Activated CD4-positive, alpha-beta T cell treated with anti-CD3 and anti-CD28 coated beads, Interleukin-2, amount 50 U/mL, for 1 hour (primary cell): ENCODE measurements at places on chromosomes 7 and 10.

DNA sequence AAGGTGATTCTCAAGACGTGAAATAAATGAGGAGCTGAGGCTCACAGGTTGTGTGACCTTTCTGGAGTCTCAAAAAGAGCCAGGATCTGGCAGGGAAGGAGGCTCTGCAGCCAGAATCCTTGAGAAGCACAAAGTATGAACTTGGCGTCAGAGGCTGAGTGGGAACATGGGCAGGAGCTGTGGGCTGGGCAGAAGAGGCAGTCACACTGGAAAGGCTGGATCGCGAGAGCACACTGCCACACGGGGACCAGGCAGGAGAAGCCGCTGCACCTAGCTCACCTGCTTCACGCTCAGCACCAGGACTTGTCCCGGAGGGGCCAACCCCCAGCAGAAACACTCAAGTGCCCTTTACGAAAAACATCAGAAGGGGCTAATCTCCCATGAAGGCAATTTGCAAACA lies 535.0 kb downstream of the TNS3 start:
- DNase-seq: no peak

GRCh38 chr10:78685466-78686103 lies 383.2 kb upstream of the ZMIZ1 start:
- DNase-seq: no peak

DNA sequence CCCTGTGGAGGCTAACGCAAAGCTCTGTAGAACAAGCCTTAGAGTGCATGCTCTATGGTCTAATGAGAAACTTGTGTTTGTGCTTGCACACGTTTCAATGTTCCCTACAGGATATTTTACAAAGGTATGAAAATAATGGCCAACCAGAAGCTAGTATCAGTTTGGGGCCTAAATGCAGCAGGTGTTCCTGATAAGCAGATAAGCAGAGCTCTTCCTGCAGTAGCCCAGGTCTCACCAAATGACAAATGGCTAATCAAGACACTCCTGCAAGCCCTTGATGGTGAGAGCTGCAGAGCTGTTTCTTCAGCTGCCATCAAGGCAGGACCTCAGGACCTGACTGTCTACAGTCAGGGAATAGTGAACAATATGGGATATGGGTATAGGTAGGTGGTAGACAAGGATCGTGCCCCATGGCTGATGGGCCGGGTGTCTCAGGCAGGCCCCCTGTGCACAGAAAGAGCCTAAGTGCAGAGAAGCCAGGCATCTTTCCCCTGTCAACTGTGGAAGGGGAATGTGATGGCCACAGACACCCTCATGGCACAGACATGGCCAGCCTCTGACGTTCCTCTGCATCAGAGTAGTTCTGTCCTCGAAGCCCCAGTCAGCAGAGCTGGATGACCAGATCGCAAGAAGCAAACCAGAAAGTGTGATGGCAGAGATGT lies 23.2 kb upstream of the RASSF4 start:
- no peak for DNase-seq

GRCh38 chr10:72407471-72407870 lies 52.8 kb upstream of the DNAJB12 start:
- DNase-seq: no peak

DNA sequence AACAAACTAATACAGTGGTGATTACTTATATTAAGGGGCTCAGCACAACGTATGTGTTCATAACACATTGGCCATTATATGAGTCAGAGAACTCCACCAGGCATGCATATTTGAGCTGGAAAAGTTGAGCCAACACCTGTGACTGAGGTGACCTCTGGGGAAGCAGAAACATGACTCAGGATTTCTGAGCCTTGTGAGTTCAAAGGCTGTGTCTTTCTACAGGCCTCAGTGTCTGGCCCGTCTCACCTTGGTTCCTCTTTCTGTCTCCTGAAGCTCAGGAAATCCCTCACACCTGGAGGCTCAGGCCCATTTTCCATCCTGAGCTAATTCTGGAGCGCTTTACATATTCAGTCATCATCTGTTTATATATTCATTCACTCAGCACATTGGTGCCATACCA lies 230.9 kb upstream of the AGK start:
- no peak for DNase-seq
